ENCODE measurements at places on chromosomes 11 and 22.

- DNase-seq, result no peak
Observed at GRCh38 chr22:31947296-31947695, 3.0 kb downstream of the YWHAH start.

DNA sequence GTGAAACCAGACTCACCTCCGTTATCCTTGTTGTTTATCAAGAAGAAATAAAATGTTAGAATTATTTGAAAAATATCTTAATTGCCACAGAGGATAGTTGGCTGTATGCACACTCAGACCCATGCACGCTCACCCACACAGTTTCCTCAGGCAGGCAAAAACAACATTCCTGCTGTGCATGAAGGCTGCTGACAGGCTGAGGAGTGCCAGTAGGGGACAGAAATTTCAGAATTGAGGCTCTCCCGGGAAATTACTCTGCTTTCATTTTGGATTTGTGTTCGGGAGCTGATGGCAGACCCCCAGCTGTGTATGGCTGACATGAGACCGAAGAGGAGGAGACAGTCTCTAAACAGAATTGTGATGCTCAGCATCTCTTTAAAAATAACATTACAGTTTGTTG lies 87.5 kb downstream of the AMOTL1 start:
- no peak for DNase-seq

DNA sequence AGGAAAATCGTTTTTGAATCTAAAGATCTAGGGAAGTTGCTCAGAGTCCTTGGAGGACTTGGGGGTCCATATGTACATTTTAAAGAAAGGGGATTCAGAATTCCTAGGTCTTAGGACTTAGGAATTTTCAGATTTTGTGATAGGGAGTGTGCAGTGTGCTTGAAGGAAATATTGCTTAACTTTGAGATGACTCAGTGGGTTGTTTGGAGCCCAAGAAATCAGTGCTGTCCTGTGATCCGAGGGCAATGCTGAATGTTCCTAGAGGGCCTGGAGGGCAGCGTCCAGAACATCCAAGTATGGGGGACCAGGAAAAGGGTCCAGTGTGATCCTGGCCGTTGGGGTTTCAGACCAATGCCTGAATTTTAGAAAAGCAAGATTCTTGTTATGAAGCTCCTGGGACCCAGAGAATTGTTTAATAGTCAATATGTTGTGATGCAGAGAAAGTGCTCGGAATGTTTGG lies 3.1 kb upstream of the IGF2 start:
- no peak for DNase-seq

DNA sequence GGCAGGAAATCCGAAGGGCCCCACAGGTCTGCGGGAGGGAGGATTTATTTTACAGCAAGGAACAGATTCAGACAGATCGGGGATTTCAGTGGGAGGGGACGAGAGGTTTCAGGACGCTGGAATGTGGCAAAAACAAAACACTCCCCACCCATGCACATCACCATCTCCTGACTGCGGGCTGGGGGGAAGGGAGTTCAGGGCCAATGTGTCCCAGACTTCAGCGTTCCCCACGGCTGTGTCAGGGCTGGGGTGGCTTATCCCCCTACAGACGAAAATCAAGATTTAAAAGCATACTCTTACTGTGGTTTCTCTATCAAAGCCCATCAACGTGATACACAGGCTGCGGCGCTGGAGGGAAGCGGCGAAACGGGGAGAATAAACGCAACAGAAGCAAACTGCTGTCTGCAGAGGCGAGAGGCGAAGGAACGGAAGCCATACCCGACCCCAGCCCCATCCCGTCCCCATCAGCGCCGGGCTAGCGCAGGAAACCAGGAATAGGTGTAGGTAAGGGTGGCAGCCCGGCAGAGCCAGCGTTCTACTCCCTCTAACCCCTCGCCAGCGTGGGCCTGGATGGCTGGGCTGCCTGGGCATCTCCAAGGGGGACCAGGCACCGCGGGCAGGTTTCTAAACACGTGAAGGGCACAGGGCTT lies 2.7 kb downstream of the TENM4 start:
- no peak for DNase-seq

- no peak for DNase-seq
Observed at GRCh38 chr11:113689768-113690618, 16.1 kb downstream of the TMPRSS5 start.

GRCh38 chr11:110990311-110990710 lies 255.2 kb upstream of the POU2AF2 start:
- DNase-seq, result no peak

DNA sequence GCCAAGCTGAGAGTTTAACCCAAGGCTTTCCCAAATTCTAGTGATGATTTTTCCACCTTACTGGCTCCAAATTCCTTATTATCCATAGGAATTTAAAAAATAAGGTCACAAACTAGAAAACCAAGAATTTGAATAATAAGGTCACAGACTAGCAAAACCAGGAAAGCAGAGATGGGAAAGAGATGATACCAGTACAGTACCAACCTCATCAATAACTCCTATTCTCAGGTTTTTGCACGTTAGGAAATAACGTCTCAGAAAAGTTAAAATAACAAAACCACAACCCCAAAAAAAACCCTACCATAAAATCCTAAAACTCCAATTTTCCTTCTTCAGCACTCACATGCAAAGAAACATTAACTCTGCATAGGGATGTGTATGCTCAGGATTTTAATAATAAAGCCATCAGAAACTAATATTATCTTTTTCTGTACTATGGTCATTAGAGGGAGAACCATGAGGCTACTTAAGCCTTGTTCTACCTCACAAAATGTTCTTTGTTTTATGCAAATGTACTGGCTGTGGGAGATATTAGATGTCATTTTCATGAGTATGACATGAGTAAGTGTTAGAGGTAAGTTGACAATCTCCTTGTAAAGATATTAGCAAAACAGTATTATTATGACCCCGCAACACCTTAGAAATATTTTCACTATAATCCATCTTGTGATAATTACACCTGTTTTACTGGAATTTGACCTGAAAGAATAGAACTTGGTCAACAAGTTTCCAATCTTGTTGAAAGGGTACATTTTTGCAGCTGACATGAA lies 16.1 kb upstream of the EED start:
- DNase-seq, result no peak

- DNase-seq, result no peak
Observed at GRCh38 chr11:59801160-59801706, 9.3 kb downstream of the MRPL16 start.

- no peak for DNase-seq
Observed at GRCh38 chr11:74139151-74139918, 31.5 kb downstream of the C2CD3 start.

DNA sequence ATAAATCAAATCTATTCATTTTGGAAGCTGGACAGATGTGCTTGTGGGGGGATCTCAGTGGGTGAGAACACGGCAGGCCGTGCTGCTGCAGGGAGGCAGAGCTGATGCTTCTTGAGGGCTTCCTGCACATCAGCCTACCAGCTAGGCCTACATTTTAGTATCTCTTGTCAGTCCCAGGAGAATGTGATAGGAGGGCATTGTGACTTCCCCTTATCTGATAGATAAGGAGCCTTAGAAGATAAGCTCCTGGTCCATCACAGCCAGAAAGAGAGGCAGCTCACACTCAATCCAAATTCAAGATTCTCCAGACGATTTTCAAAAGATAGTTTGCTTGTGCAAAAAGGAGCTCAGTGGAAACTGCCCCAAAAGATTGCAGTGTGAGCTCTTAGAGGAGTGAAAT lies 89.0 kb downstream of the SHANK2 start:
- DNase-seq, result no peak

DNA sequence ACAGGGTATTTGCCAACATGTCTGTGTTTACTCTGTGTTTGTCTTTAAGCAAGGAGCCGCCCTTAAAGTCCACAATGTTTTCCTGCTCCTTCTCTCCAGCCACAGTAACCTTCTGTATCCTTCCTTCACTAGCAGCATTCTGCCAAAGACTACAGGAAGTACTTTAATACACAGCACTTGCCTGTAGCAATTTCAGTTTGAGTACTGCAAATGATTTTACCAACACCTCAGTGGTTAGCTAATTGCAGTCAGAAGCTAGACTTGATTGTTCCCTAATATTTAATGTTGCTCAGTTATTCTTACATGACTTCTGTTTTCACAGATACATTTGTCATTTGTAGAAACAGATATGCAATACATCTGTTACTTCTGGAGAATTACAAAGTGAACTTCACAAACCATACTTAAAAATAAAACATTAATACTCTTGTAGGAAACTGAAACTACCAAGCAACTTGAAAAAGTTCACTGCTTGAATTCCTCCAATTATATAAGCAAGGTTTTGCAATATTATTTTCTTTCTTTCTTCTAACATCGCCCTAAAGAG lies 69.1 kb downstream of the FCHSD2 start:
- DNase-seq, result no peak
